Esophagus mucosa (tissue), 1 donor: ENCODE measurements at places on chromosomes 4 and X.

GRCh38 chr4:153349206-153349805 lies 4.8 kb downstream of the MND1 start:
- ATAC-seq: no peak

DNA sequence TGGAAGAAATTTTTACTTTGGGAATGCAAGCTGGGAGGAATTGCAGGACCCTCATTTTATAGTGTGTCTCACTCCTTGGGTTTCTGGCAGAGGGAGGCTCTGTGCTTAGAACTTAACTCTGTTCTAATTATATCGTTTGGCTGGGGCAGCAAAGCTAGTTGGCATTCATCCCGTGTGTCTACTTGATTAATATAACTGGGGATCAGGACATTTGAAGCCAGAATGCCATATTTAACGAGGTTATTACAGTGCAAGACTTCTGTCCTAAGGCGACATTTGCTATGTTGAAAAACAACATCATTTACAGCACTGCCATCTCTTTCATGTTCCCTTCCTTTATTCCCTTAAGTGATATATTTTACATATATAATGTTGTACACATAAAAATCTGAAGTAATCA lies 179.1 kb upstream of the TBC1D9 start:
- no peak for ATAC-seq

- peak; percentile 60 for ATAC-seq
Observed at GRCh38 chr4:185134307-185134869, 8.7 kb upstream of the SLC25A4 start.

DNA sequence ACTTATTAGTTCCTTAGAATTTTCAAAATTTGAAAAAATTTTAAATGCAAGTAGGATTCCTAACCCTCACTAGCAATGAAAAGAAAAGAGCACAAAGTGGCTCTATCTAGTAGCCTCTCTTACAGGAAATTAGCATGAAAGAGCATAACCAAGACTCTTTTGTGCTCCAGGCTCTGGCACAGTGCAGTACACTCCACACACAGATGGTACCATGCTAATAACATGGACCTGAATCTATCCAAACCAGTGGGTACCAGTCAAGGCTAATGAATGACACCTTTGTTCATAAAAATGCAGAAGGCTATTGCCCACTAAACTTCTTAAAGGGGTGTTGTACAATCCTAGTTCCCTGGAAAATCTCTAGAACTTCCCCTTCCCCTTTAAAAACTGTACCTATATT lies 119.0 kb downstream of the MANBA start:
- no peak for ATAC-seq
